Pulmonary artery endothelial cell (primary cell): ENCODE measurements at places on chromosomes 3 and 15.

DNA sequence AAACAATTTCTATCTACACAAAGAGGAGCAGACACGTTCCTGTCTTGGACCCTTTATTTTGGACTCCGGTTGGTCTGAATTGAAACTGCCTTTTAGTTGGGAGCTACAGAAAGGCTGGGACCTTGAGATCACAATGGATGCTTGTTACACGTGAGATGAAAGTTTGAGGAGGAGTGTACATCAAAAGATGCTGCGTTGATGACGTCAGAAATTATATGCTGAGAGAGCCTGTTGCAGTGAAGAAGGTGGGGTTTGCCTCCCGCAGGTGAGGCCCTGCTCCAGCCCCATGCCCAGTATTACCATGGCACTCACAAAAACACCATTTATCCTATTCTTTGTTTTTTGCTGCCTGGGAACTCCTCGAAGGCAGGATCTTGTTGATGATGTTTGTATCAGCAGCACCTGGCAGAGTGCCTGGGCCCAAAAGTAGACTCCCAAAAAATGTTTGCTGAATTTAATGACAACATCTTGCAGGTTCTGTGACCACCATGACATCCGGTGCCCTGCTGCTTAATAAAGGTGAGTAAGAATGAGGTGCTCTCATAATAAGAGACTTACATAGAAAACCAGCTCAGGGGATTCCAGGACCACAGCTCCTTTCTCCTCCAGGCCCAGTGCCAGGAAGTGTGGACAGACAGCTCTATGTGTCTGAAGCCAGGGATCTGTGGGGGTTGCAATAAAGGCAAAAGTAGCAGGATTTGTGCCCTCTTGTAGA is 136.1 kb upstream of the UBE2E1 start:
- DNase-seq = no peak

DNA sequence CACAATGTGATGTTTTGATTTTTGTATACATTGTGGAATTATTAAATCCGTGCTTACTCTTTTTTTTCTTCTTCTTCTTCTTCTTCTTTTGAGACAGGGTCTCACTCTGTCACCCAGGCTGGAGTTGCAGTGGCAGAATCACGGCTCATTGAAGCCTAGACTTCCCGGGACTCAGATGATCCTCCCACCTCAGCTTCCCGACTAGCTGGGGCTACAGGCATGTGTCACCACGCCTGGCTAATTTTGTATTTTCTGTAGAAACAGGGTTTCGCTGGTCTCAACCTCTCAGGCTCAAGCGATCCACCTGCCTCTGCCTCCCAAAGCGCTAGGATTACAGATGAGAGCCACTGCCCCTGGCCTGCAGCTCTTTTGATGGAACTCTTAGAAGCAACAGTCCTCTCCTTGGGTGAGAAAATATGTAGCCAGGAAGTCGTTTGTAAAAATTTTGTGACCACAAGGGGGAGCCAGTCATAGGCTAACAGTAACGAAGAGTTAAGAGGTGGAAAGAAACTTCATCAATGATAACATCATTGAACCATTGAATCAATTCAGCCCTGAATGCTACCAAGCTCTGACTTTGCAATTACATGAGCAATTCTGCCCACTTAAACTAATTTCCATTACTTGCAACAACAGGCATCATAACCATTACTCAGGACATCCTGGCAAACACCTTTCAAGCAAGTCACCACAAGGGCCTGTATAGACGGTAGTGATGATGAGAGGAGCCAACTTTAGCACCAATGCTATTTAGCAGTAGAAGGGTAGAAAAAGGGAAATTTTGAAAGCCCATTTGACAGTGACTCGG is 16.7 kb upstream of the CMTM7 start:
- DNase-seq = no peak

DNA sequence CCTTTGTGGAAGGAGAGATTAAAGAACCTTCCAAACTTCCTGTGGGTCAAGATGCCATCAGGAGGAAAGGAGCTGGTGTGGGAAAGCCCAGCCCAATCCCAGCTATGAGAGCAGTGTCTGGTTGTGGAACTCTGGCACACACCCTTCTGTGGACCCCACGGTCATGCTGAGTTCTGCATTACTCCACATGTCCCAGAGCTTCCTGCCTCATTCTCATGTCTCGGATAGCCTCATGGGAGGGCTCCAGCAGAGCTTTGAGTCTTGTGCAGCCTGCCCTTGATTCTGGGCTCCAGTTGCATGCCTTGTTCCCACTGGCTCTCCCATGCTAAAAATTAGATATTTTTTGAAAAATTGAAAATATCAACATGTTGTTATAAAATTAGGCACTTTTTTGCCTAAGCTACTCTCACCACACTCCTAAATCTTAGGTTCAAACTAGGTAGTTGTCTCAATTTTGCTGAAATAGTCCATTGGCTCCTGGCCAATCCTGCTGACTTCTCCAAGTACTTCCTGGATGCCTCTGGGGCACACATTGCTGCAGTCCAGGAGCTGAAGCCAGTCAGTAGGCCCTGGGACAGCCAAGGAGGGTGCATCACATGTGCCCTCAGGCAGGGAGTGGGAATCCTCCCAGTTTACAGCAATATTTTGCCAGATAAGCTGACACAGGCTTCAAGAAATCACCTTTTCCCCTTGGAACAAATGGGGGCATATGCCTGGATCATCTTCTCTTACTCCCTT is 144.3 kb downstream of the EEFSEC start:
- no peak for DNase-seq

GRCh38 chr15:48637639-48638038 is 7.9 kb downstream of the FBN1 start:
- no peak for DNase-seq

DNA sequence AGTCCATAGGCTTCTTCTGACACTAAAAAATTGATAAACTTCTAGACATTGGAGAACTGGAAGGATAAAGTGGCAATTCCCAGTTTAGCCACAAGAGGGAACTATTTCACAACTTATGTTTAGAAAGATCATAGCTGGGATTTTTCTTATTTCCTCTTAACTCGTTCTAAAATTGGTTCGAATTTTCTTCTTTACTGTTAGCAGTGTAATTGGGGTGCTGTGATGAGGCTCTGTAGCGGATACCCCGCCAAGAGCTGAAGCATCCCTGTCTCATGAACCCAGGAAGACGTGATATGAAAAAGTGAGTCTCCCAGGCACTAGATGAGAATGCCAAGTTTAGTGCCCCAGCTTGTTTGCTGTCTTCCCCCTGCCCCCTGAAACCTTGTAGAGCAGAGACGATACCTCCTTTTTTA is 85.1 kb downstream of the PDCD6IP start:
- DNase-seq = no peak
